ENCODE measurements at places on chromosomes 4 and X. TPM values are rescaled to one million over a fixed set of nuclear protein-coding genes. Genes with fewer than 3 reads are reported as not detected.

- no peak for DNase-seq
Observed at GRCh38 chrX:133709501-133709900, 275.9 kb downstream of the GPC3 start.

ANAPC10 gene
- 23.5 TPM for total RNA-seq

GRCh38 chrX:151825007-151825406, 87.7 kb upstream of the MAGEA4 start:
- DNase-seq: no peak

DNA sequence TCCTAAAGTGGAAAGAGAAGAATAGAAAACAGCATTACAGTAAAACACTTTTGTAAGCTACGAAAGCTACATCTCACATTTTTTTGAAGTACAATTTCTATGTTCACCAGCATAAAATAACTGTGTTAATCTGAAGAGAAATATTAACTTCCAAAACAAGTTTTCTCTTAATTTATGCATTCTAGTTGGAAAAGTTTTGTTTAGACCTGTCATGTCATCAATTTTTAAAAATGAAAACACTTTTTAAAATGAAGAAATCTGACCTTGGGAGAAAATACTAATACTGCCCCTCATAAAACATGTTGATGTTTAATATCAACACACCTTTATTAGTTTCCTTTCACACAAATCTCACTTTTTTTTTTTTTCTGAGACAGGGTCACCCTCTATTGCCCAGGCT, 45.2 kb downstream of the CCDC158 start:
- no peak for DNase-seq

DNA sequence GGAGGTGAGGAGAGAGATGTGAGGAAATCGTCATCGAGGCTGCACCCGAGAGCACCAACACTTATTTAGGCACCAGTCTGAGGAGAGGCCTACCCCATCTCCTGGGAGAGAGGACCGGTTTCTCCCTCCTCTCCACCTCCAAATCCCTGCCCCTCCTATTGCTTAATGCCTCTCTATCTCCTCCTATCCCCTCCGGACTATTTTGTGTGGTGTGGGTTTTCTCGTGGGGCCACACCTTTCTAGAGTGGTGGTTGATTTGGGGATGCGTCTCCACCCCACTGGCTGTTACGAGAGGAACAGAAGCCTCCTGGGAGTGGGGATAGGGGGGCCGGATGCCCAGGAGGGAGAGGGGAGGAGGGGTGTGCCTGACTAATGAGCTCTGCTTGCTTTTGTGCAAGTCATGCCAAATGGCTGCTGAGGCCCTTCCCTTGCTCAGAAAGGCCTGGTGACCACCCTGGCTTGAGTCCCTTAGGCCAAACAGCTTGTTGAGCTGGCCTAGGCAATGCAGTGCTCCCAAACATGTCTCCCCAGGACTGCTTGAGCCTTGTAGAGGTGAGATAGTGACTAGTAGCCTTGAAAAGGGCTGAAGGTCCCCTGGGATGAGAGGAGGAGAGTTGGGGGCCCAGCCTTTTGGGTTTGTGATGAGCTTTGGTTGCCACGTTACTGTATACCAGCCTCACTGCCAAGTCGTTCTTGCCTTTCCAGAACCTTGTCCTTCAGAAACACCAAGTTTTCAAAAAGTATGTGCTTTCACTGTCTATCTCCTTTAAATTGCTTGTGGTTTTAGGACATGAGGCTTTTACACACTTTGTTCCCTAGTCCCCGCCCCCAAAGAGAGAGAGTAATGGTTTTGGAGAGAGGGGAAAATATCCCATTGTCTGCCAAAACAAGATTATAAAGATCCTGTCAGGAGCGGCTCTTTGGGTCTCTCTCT, 1.2 kb downstream of the MSN start:
- peak; percentile 80 for DNase-seq

All from foreskin keratinocyte (primary cell).